ENCODE measurements at places on chromosomes 4 and X.

- no peak for DNase-seq
These were observed 489.4 kb downstream of the TECRL start for GRCh38 chr4:63919636-63920365.

DNA sequence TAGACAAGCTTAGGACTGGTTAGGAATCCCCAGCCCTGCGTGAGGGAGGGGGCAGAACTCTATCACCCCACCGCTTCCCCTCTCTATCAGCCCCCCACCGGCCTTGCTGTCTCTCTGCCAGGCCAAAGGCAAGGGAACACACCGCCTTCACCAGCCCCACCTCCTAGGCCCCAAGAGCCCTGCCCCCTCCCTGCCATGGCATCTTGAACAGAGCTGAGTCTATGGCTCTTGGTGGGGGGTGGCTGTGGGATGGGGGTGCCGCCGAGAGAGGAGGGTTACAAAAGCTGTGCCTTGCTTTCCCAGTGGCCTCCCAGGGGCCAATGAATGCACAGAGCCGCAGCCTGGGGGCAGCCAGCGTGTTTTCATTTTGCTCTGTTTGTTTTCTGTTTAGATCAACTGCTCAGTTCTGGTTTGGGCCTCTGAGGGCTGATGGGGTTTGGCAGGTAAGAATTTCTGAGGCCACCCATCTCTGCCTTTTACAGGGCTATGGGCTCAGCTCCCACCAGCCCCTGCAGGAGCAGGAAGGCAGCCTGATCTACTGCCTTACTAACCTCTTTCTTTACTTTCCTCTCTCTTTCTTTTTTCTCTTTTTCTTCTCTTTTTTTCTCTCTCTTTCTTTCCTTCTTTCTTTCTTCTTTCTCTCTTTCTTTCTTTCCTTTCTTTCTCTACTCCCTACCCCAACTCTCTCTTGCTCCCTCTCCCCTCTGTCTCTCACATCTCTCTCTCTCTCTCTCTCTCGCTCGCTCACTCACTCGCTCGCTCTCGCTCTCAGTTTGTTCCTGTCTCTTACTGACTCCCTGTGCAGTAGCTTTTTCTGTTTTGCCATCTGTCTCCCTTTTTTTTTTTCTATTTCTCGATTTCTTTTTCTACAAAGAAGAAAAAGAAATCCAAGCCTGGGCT is 128.3 kb downstream of the PJA1 start:
- no peak for DNase-seq

GRCh38 chr4:600166-600565 is 24.1 kb upstream of the TMEM271 start:
- no peak for DNase-seq

DNA sequence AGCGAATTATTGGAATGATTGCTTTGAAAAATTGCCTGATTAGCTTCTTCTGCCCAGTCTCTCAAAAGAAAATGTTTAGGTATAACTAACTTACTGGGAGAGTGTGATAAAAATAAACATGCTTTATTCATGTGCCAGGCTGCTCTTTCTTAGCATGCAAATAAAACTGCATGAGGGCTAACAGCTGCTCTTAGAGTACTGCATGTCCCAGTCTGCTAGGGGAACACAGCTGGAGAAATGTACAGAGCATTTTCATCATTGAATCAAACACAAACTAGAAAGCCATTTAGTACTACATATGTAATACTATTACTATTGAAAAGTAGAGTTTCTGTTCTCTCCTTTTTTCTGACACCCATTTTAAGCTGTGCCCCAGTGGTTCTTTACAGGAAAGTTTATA is 726.0 kb downstream of the GRID2 start:
- DNase-seq: no peak

- DNase-seq: no peak
These were observed 59.7 kb downstream of the LRRC66 start for GRCh38 chr4:51960486-51960885.
